ENCODE measurements at places on chromosomes 11 and 22. TPM values are rescaled to one million over a fixed set of nuclear protein-coding genes. Genes with fewer than 3 reads are reported as not detected.

Gene TSGA10IP
- not detected for total RNA-seq

- no peaks in the 10 kb centered on the region for H3K27me3 ChIP-seq
- H3K27ac ChIP-seq: no peak overlapping the region
- H3K4me3 ChIP-seq: no peak overlapping the region
- H3K36me3 ChIP-seq: peaks cover 1% of the 10 kb centered on the region
- H3K4me1 ChIP-seq: no peaks in the 10 kb centered on the region
- no peak for DNase-seq
Measured at GRCh38 chr11:60870276-60870675, 2.9 kb downstream of the ZP1 start.

Gene MS4A2
- total RNA-seq: 8.2 TPM

DNA sequence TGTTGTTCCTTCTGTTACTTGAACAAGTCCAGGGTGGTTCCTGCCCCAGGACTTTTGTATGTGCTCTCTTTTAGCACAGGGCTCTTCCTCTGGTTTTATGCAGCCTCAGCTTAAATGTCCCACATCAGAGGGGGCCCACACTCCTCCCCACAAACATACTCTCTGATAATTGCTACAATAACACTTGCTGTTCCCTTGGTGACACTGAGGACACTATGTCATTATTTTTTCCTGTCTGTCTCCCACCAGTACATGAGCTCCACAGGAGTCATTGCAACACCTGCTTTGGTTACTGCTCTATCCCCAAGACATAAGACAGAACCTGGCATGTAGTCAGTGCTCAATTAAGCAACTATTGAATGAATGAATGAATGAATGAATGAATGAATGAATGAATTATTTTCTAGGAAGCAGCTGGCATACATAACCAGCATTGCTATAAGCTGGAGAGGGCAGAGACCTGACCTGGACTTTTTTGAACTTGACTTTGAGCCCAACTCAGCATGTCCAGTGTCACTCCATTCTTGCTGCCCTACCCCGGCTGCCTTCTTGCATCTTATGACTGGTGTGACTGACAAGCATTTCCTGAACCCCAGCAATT, 7.5 kb upstream of the WNT7B start:
- H3K27ac ChIP-seq: no peak overlapping the region
- H3K4me1 ChIP-seq: no peaks in the 10 kb centered on the region
- no peaks in the 10 kb centered on the region for H3K27me3 ChIP-seq
- no peak overlapping the region for H3K4me3 ChIP-seq

DNA sequence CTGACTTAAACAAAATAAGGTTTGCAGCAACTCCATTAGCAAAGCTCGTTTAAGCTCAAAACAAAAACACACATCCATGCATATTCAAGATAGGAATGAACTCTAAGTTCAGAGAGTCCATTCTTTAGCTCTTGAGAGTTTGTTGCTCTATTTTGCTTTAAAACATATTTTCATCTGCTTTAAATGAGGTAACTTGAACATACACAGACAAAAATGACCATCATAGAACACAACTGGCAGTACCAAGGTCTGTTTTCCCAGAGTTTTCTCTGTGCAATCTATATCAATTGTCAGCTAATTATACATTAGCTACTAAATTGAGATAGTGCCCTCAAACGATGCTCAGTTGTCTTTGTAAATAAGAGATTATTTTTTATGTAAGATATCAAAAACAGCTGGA, 423.2 kb upstream of the ANO3 start:
- no peak overlapping the region for H3K4me3 ChIP-seq
- no peaks in the 10 kb centered on the region for H3K36me3 ChIP-seq
- no peak for DNase-seq
- H3K4me1 ChIP-seq: no peaks in the 10 kb centered on the region
- H3K27ac ChIP-seq: no peak overlapping the region
- H3K27me3 ChIP-seq: no peaks in the 10 kb centered on the region

Gene ARL2
- total RNA-seq: 96.3 TPM

- peak overlapping the region; percentile 89 for H3K27ac ChIP-seq
- peak; percentile 57 for DNase-seq
- no peaks in the 10 kb centered on the region for H3K27me3 ChIP-seq
- H3K4me1 ChIP-seq: no peaks in the 10 kb centered on the region
- H3K4me3 ChIP-seq: peak overlapping the region; percentile 96
- no peaks in the 10 kb centered on the region for H3K36me3 ChIP-seq
Measured at GRCh38 chr11:61966734-61967115, 709 bp downstream of the FTH1 start.

DNA sequence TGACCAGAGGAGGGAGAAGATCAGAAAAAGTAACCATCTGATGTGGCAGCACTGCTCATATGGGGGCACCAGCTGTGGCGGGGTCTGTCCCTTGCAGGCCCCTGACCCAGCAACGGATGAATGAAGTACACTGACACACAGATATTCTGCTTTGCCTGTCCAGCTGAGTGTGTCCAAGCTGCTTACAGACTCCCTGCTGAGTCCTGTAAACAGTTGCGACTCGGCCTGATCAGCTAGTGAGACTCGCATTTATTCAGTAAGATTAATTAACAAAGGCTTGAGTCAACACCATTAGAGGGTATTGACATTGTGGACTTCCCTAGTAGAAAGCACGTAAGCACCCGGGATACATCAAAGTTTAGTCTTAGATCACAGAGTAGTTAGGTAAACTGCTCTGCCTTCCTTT, 15.3 kb upstream of the OR10D3 start:
- H3K27me3 ChIP-seq: no peaks in the 10 kb centered on the region
- no peaks in the 10 kb centered on the region for H3K36me3 ChIP-seq
- no peak for DNase-seq
- H3K4me1 ChIP-seq: no peaks in the 10 kb centered on the region

- no peaks in the 10 kb centered on the region for H3K36me3 ChIP-seq
- no peaks in the 10 kb centered on the region for H3K27me3 ChIP-seq
- DNase-seq: no peak
Measured at GRCh38 chr22:20510811-20511577, 3.6 kb downstream of the MED15 start.

Gene CNGA4
- total RNA-seq: 0.33 TPM

DNA sequence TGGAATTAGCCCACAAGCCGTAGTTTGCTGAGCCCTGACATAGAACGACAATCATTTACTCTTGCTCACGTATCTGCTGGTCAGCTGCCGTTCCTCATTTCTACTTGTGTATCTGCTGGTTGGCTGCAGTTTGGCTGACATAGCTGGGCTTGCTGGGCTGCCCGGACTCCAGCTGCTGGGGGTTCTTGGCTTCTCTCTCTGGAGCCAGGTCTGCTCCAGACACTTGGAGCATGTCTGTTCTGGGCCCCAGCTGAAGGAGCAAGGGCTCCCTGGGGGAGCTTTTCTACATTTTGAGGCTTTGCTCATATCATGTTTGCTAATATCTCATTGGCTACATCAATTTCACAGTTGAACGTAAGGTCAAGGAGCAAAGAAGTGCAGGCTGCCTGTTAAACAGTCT, 47.3 kb downstream of the PRDM11 start:
- no peaks in the 10 kb centered on the region for H3K4me1 ChIP-seq
- H3K36me3 ChIP-seq: no peaks in the 10 kb centered on the region
- no peak overlapping the region for H3K4me3 ChIP-seq
- no peak overlapping the region for H3K27ac ChIP-seq
- DNase-seq: no peak
- H3K27me3 ChIP-seq: no peaks in the 10 kb centered on the region

DNA sequence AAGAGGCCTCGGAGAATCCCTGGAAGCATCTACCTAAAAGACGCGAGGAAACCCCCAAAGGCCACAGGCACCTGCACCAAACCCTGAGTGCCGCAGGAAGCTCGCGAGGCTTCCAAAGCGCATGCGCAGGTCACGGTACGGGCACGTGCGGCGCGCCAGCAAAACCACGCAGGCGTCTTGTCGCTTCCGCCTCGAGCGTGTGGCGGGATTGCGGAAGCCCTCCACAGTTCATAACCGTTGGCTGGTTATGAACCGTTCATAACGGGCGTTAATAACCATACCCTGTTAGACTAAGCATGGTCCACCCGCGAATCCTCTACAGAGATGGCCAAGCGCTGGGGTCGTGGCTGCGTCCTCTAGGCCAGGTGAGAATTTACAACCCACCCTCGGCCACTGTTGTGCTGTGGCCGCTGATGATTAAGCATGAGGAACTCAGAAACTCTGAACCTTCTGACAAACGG, 46.4 kb downstream of the MORC2 start:
- H3K27me3 ChIP-seq: no peaks in the 10 kb centered on the region
- no peaks in the 10 kb centered on the region for H3K4me1 ChIP-seq
- H3K4me3 ChIP-seq: peak overlapping the region; percentile 75
- H3K36me3 ChIP-seq: peaks cover 2% of the 10 kb centered on the region
- DNase-seq: peak; percentile 86

Gene ANKK1
- total RNA-seq: 0.16 TPM

Gene INS
- total RNA-seq: 1.9 TPM

DNA sequence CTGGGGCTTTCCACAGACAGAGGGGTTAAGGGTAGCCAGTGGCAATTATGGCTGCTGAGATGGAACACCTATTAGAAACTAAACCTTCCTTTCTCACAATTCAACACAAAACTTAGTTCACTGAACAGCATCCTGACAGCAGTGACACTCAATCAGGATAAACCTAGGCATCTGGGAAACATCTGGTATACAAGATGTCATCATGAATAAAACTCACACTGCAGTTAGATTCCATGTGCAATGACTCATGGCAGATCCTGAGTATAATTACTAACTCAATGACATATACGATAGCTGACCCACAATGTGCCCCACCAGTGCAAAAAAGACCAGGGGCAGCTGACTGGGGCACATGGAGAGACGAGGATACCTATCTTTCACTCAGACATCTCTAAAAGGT, 17.7 kb downstream of the RBFOX2 start:
- no peak overlapping the region for H3K4me3 ChIP-seq
- no peaks in the 10 kb centered on the region for H3K36me3 ChIP-seq
- H3K4me1 ChIP-seq: no peaks in the 10 kb centered on the region
- no peaks in the 10 kb centered on the region for H3K27me3 ChIP-seq

GRCh38 chr22:28783786-28784671, 11.5 kb downstream of the CCDC117 start:
- no peaks in the 10 kb centered on the region for H3K27me3 ChIP-seq
- no peaks in the 10 kb centered on the region for H3K4me1 ChIP-seq
- no peak overlapping the region for H3K27ac ChIP-seq
- peaks cover 8% of the 10 kb centered on the region for H3K36me3 ChIP-seq

Gene CLNS1A
- total RNA-seq: 73.1 TPM

Gene SCGB1A1
- total RNA-seq: not detected

Gene UBQLN3
- 0.99 TPM for total RNA-seq

DNA sequence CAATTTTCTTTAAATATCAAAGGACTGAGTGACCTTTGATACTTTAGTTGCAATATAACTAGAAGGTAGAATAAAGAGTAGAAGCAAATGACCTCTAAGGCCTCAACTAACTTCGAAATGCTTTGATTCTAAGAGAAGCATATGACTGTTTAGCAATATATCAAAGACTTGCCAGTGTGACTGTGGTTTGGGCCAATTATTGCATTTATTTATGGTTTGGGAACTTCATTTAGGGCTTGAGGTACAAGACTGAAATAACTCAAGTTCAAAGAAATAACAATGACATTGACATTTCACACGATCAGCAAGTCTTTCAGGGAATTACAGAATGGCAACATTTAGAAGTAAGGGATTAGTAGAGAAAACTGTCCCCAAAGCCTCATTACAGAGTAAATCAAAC, 709.7 kb upstream of the LRRC4C start:
- H3K4me3 ChIP-seq: no peak overlapping the region
- no peak overlapping the region for H3K27ac ChIP-seq
- H3K4me1 ChIP-seq: no peaks in the 10 kb centered on the region
- no peaks in the 10 kb centered on the region for H3K27me3 ChIP-seq

DNA sequence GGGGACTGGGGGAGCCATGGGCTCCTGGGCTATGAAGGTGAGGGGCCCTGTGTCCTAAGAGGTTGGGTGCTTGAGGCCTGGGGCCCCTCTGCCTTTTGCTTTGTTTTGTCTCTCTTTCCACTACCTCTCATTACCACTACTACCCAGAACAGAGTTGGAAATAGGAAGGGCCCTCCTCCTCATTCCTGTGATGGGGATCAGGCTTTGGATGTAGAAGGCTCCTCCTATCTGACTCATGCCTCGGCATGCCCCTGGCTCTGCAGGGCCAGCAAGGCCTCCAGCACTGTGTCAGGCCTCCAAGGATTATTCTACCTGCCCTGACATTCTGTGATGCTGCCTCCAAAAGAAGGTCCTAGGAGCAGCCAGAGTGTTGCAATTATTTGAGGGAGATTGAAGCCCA, 766 bp downstream of the IZUMO1R start:
- no peaks in the 10 kb centered on the region for H3K36me3 ChIP-seq
- no peak for DNase-seq
- no peak overlapping the region for H3K4me3 ChIP-seq

DNA sequence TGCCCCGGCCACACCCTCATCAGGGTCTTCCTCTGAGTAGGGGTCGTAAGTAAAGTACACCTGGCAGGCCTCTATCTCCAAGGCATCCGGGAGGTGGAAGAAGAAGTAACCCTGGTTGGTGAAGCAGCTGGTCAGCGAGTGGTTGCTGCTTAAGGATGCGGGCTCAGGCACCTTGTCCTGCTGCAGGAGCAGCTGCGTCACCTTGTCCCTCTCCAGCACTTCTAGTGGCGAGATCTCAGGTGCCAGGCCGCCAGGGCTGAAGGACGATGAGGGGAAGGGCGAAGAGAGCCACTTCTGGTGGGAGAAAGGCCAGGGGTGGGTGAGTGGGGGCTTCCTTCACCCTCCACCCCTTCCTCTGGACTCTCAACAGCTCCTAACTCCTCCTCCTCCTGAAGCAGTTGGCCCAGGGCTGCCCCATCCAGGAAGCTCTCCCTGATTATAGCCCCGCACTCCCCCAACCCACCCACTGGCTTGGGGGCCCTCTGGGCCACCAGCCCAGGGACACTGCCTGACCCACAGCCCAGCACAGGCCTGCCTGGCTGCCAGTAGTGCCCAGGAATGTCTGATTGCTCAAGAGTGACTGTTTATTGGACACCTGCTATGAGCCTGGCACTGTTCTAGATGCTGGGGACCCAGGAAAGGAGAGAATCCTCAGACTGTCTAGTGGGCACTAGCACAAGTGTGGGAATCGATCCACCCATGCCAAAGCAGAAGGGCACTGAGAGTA, 19.2 kb upstream of the TMPRSS6 start:
- H3K27ac ChIP-seq: no peak overlapping the region
- DNase-seq: no peak
- H3K27me3 ChIP-seq: no peaks in the 10 kb centered on the region
- H3K36me3 ChIP-seq: no peaks in the 10 kb centered on the region
- no peaks in the 10 kb centered on the region for H3K4me1 ChIP-seq

Gene AGBL2
- 2.0 TPM for total RNA-seq

GRCh38 chr11:33268945-33269540, 11.9 kb downstream of the HIPK3 start:
- H3K36me3 ChIP-seq: no peaks in the 10 kb centered on the region
- no peak overlapping the region for H3K4me3 ChIP-seq
- DNase-seq: no peak
- H3K4me1 ChIP-seq: peaks cover 8% of the 10 kb centered on the region

DNA sequence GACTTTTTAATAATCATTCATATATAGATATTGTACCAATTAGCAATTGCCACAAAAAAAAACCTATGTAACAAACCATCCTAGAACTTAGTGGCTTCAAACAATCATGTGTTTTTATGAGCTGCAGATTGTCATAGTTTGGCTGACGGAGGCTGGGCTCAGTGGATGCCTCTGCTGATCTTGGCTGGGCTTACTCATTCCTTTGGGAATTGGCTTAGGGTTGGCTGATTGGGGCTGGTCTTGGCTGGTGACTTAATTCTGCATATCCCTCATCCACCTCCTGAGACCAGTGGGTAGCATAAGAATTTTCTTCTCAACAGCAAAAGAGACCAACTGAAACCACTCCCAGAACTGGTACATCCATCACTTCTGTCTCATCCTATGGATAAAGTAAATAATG, 57.9 kb upstream of the PHF21B start:
- no peak overlapping the region for H3K4me3 ChIP-seq
- no peaks in the 10 kb centered on the region for H3K4me1 ChIP-seq
- H3K27ac ChIP-seq: no peak overlapping the region
- no peaks in the 10 kb centered on the region for H3K27me3 ChIP-seq
